ENCODE measurements at places on chromosomes 1 and 21.

GRCh38 chr1:6461051-6461530, 4.9 kb downstream of the TNFRSF25 start:
- no peak for DNase-seq

- no peak for DNase-seq
Measured at GRCh38 chr21:27515676-27516075, 548.8 kb upstream of the ADAMTS5 start.

GRCh38 chr1:33364565-33364918, 43.6 kb upstream of the A3GALT2 start:
- peak; percentile 60 for DNase-seq

- DNase-seq: no peak
Measured at GRCh38 chr1:3663999-3664699, 11.8 kb downstream of the TP73 start.

DNA sequence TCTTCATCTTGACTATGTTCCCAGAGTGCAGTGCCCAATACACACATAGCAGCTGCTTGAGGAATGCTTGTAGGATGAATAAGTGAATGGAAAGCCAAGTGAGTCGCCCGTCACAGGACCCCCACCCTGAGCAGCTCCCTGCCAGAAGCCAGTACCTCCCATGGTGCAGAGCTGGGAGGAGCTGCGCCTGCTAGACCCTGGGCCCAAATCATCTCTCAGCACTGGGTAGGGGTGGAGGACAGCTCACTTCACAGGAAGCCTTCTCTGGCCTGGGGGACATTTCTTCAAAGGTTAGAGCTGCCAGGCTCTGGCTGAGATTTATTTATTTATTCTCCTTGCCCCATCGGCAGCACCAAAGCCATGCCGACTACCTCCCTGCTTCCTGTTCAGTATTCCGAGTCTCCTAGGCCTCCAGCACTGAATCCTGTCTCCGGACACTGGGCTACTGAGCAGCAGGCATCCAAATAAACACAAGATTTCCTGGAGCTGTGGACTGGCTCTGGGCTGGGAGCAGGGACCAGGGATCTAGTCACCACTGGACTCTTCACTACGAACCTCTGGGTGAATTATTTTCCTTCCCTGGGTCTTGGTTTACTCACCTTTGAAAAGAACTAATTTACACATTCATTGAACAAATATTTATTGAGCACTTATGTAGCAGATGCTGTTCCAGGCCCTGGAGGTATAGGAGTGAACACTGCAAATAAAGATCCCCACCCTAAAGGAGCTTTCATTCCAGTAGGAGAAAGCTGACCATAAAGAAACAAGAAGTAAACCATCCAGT, 187.7 kb downstream of the TRABD2B start:
- DNase-seq: no peak

DNA sequence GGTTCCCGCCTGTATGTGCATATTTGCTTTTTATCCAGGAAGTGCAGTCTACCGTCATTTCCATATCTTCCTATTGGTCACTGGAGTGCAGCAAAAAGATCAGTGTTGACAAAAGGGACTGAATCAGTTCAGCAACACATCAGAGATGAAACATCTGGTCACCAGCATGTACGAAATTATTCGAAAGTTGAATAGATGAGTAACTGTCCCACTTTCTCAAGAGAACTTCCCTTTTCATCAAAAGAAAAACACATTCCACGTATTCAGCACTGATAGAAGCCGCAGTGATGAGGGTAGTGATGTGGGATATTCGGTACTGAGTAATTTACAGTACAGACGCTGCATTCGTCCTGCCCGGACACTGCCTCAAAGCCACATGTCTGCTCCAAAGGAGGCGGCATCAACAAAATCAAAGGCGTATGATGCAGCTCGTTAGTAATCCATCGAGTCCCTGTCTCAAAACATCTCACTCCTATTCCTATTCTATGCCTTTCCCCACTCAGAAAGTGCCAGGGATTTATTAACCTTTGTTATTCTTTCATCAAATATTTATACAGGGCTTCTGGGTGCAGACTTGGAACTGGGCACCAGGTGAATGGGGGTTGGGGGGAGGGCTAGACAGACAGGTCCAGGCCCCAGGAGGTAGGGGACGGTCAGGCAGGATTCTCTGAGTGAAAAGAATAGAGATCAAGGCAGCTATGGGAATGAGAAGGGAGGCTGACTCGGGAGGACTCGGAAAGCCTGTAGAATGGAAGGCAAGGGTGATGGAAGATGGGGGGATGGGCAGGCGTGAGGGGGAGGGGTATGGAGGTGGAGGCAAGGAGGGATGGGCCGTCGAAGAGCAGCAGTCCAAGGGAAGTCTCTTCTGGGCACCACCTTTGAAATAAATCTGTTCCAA, 79.5 kb upstream of the SLC45A1 start:
- no peak for DNase-seq

DNA sequence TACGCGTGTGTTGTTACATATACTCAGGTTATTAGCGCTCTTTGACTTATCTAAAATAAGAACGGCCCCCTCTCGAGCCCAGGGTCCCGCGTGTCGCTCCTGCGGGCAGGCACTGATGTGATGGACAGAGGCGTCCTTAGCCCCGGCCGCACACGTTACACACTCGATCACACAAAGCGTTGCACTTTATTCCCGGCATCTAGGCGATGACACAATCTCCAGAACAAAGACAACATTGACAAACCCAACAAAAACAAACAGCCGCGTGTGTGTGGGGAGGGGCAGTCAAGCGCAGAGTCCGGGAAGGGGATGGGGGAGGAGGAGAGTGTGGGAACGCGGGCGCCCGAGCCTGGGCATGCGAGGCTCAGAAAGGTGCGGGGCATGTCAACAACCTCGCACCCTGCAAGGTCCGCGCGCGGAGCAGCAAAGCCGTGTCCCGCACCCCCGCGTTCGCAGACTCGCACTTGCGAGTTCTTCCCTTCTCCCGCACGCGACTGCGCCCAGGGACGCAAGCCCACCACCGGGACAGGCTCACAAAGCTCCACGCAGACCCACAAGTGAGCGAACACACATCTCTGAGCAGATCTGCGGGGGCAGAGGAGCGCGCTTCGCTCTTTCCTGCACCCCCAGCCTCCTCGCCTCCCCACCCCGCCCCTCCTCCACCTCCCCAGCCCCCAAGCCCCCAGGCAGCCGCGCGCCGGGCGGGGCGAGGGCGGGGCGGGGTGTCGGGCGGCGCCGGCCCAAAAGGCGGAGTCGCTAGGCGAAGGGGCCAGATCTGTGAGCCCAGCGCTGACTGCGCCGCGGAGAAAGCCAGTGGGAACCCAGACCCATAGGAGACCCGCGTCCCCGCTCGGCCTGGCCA, at the start of gene EFNA1:
EFNA1 (plus strand) TSS at position 772 of the 862 bp plus-strand sequence. CDS start 102 bp downstream, outside the sequence.
- DNase-seq: peak; percentile 89

DNA sequence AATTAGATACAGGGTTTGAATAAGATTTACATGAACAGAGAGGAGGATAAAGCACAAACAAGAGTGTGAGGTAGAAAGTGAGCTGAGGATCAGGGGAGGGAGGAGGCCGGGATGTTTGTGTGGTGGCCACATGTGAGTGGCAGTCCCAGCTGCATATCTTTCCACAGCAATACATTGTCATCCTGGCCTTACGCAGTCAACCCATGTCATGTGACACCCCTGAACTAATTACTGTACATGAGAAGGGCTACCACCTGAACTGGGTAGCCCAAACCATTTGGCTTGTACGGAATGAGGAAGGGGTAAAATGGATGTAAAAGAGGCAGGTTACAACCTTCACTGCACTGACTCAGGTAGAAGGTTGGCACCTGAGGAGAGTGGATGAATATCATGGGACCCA, 4.2 kb downstream of the SLAMF7 start:
- DNase-seq: no peak

DNA sequence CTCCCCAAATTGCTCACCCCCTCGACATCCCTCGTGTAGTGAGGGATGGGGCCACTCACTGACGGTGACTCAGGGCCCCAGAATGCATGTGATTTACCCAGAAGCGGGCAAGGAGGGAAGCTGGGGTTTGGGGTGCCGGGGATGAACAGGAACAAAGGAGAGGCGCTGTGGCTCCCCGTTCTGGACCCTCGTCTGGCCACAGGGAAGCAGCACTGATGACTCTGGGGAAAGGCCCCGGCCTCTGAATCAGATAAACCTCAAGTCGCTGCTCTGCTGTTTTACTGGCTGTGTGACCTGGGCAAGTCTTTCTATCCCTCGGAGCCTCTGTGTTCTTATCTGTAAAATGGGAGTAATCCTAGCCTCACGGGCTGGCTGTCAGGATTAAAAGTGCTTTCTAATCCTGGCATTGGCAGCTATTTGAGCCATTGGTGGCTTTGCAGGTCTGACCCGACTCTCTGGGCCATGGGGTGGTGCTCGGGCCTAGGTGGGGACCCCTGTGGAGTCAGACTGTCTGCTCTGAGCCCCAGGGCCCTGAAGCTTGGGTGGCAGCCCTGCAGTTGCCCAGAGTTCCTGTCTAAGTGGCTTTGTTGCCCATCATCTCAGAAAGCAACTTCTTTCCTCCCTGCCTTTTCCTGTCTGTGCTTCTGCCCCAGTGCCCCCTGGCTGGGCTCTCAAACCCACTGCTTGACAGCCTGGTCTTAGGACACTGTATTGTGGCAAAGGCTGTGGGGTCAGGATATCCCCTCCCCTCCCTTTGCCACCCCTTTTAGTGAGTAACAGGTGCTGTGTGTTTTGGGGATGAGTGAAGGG, 5.5 kb downstream of the TNFRSF1B start:
- DNase-seq: no peak

DNA sequence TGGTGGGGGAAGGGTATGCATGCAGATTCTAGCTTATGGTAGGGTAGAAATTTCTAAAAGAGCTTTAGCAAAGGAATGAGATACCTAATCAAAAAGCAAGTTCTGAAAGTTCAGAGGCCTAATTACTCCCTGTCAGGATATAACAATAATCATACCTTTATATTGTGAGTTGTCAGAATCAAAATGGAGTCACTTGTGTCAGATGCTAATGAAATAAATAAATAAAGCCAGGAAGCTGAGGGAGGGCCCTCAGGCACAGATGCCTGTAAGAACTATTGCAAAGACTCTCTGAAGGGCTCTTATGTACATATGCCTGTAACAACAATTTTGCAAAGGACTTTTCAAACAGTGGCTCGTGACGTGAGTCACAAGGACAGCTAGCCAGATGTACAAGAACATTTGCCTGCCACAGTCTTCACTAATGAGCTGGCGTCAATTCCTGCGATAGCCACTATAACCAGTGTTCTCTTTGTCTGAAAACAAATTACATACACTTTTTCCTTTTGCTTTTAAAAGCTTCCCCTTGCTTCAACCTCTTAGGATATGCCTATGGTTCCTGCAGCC, 27.4 kb upstream of the DNASE2B start:
- DNase-seq: no peak

GRCh38 chr1:33050221-33051076, 13.8 kb upstream of the AK2 start:
- DNase-seq: no peak

GRCh38 chr1:29719253-29719652, 482.9 kb downstream of the PTPRU start:
- no peak for DNase-seq

DNA sequence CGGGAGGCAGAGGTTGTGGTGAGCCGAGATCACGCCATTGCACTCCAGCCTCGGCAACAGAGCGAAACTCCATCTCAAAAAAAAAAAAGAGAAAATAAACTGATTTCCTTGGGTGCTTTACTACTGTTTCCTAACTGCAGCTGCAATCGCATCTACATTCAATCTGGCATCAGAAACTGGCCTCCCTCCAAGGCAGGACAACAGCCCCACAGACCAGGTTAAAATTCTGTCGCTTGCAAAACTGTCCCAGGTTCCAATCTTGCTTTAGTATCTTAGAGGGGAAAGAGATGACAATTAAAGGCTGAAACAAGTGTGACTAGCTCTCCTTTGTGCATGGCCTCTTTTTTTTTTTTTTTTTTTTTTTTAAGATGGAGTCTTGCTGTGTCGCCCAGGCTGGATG, 32.4 kb upstream of the SLC25A33 start:
- no peak for DNase-seq

GRCh38 chr21:44791246-44791645, 10.4 kb downstream of the UBE2G2 start:
- no peak for DNase-seq

DNA sequence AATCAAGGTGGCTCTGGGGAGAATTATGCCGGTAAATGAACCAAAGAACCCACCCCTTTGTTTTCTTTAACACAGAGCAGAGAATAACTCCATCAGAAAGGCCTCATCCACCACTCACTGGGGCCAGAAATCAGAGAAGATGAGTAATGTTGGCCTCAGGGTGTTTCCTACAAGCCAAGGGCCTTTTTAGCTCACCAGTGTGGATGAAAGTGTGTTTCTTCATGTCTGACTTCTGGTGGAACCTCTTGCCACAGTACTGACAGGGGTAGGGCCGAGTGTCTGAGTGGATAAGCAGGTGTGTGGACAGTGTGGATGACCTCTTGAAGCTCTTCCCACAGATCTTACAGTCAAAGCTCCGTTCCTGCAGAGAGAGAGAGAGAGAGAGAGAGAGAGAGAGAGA, 8.3 kb downstream of the GFI1 start:
- no peak for DNase-seq

- no peak for DNase-seq
Measured at GRCh38 chr1:93584261-93585003, 97.2 kb downstream of the BCAR3 start.

DNA sequence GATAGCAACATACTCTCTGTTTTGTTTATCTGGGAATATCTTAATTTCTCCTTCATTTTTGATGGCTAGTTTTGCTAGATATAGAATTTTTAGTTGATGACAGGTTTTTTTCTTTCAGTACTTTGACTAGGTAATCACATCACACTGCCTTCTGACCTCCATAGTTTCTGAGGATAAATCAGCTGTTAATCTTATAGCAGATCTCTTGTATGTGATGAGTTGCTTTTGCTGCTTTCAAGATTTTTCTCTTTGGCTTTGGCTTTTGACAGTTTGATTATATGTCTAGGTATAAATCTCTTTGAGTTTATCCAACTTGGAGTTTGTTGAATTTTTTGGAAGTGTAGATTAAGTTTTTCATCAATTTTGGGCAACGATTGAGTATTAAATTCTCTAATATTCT, 142.6 kb downstream of the ZNF644 start:
- no peak for DNase-seq

DNA sequence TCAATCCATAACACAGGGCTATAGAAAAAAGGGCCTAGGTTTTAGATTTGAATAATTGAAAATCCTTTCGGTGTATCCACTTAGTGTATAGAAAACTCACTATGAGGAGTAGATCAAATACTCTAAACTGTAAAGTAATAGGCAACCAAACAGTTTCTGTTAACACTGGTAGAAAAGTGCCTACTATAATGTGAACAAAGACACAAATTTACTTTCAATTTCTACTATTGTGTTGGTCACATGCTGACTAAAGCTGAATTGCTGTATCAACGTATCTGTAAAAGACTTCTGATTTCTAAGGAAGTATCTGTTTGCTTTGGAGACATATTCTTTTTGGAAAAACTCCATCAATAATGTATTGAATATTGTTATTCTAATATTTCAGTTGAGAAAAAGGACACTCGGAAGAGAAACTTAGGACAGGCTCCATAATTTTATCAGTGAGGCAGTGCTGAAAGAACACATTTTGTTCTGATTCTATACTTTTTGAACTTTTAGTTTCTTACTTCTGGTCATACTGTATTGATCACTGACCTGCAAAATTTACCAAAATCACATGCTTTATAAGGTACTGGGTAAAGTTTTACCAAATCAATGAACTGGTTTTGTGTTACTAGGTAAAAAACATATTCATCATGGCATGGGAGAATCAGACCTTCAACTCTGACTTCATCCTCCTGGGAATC, at the start of gene OR2M5:
OR2M5 (plus strand) TSS at position 636 of the 686 bp plus-strand sequence; CDS start at position 636, 0 bp downstream.
- DNase-seq: no peak

- no peak for DNase-seq
Measured at GRCh38 chr21:27582246-27582947, 615.5 kb upstream of the ADAMTS5 start.

GRCh38 chr1:203645996-203646395, 19.4 kb downstream of the ATP2B4 start:
- no peak for DNase-seq

Data from D341Med (cell line).